ENCODE measurements at places on chromosomes 13 and 19.

- peak; percentile 16 for DNase-seq
Observed at GRCh38 chr13:33797622-33798021, 20.3 kb upstream of the RFC3 start.

- no peak for DNase-seq
Observed at GRCh38 chr13:40145139-40145538, 489.7 kb downstream of the COG6 start.

DNA sequence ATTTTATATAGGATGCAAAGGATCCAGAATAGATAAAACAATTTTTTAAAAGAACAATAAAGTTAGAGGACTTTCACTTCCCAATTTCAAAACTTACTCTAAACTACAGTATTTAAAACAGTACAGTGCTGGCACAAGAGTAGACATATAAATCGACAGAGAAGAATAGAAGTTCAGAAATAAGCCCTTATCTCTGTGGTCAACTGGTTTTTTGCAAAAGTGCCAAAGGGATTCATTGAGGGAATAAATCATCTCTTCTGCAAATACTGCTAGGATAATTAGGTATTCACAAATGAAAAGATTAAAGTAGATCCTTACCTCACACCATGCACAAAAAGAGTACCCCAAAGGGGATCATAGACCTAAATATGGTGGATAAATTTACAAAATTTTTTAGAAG, 431.0 kb upstream of the HTR2A start:
- no peak for DNase-seq

GRCh38 chr13:50598338-50598737, 245.2 kb downstream of the DLEU7 start:
- no peak for DNase-seq

- peak; percentile 53 for DNase-seq
Observed at GRCh38 chr19:27742041-27742440, 1470.9 kb downstream of the UQCRFS1 start.

DNA sequence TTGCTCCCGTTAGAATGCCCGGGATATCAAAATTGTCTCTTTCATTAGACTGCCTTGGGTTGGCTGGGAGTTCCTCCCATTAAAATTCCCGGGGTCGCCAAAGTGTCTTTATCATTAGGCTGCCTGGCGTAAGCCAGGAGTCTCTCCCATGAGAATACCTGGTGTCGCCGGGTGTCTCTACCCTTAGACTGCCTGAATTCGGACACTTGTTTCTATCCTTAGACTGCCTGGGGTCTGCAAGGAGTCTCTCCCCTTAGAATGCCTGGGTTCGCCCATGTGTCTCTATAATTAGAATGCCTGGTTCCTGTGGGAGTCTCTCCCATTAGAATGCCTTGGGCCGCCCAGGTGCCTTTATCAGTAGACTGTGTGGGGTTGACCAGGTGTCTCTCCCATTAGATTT, 1538.2 kb downstream of the UQCRFS1 start:
- DNase-seq, result no peak

GRCh38 chr13:20161951-20162300, 1.1 kb upstream of the GJA3 start:
- no peak for DNase-seq

- no peak for DNase-seq
Observed at GRCh38 chr19:14580623-14581237, 2.2 kb upstream of the CLEC17A start.

- DNase-seq, result no peak
Observed at GRCh38 chr13:95955255-95955654, 97.9 kb downstream of the UGGT2 start.

DNA sequence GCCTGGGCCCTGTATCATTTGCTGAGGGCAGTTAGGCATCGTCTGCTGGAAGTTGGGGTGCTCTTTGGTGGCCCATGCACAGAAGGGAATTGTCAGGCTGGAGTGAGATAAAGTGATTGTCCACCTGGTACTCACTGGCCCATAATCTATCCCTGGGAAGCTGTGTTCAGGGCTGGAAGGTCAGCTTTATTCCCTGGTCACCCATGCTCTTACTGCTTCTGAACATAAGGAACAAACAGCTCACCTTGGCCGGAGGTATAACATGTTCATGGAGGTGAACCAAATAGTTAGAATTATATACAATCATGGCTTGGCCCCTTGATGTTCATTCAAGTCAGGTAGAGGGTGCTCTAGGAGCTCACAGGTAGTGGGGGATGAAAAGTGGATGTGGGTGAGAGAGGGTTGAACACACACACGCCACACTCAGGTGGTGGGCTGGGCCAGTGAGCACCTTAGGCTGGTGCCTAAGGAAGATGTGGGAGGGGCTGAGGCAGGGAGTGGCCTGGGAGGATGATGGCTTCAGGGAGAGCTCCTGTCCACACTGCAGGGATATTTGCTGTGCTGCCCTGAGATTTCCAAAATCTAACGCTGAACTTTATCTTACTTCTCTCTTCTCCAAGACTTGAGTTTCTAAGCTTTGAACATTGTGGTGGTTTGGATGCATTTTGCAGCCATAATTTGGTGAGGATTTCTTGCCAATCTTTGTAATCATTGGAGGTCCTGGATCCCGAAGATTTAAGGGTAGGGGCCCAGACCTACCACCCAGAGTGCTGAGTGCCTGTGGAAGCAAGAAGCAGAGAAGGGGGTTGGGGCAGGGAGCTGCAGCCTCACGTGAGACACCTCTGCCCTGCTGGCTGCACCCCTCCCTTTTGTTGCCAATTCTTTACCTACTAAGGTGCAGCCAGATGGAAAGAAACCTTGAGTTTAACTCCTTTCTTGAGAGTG, 420.6 kb downstream of the ZNF536 start:
- DNase-seq, result no peak

DNA sequence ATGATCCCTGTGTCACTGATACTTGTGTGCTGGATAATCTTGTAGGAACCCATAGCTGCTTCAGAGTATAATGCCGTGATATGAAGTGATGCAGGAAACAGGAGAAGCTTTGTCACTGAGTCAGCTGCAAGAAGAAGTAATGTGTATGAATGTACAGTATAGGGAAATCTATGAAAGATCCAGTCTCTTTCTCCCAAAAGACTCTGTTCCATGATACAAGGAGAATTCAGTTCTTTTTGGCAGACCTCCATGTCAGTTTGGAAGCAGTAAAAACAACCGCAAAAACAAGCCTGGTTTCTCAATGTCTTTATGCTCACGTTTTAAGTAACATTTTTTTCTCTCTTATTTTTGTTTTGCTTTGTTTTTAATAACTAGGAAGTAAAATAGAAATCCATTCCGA, 33.9 kb downstream of the PCDH17 start:
- no peak for DNase-seq

- peak; percentile 60 for DNase-seq
Observed at GRCh38 chr13:30346153-30346788, 38.9 kb upstream of the KATNAL1 start.

GRCh38 chr13:27920677-27921420, 1.0 kb downstream of the PDX1 start:
- peak; percentile 39 for DNase-seq

- no peak for DNase-seq
Observed at GRCh38 chr13:45016792-45017425, 27.6 kb downstream of the GPALPP1 start.

- DNase-seq, result no peak
Observed at GRCh38 chr13:77480066-77480465, 55.4 kb upstream of the SCEL start.

DNA sequence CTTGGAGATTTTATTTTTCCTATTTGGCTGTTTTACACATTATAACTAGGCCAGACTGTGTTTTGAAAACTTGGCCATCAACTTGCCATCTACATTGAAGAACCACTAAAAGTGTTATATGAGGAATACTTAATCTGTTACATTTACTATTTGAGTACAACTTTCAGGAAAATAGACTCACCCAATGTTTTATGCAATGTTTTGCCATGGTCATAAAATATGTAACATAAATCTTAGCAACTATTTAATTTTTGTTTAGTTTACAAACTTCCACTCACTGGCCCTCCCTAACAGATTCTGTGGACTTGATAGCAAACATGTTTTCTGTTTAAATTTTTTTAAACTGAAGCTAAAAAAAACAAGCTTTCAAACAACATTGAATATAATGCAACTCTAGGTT, 23.7 kb upstream of the TRPC4 start:
- DNase-seq, result no peak

- peak; percentile 96 for DNase-seq
Observed at GRCh38 chr19:56403764-56404704, at the start of gene ZNF583. ZNF583 (plus strand) TSS chr19:56404332; CDS start chr19:56407115, 2,783 bp downstream.

GRCh38 chr13:41970022-41970421, 9.1 kb upstream of the VWA8 start:
- no peak for DNase-seq

DNA sequence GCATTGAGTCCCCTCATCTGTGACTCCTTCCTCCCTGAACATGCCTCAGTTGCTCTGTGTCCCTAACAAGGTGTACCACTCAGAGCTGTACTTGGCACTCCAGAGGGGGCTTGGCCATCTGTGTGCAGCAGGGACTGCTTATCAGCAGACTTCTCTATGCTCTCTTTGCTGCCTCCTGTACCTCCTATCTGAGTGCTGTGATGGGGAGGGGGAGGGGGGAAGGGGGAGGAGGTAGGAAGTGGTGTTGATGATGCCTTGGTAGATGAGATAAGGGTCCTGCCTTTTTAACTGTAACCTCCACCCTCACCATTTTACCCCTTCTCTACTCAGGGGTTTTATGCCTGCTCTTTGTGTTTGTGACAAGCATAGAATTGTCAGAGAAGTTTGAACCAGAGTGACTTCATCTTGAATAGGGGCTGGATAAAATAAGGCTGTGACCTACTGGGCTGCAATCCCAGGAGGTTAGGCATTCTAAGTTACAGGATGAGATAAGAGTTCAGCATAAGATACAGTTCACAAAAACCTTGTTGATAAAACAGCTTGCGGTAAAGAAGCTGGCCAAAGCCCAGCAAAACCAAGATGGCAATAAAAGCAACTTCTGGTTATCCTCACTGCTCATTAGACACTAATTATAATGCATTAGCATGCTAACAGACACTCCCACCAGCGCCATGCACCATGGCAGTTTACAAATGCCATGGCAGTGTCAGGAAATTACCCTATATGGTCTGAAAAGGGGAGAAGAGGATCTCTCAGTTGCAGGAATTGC, 13.2 kb downstream of the PCDH8 start:
- no peak for DNase-seq

- no peak for DNase-seq
Observed at GRCh38 chr13:59461411-59461810, 702.3 kb downstream of the DIAPH3 start.
